ENCODE measurements at places on chromosomes 4 and X.

- DNase-seq, result no peak
Observed at GRCh38 chrX:117543885-117544284, 572.7 kb downstream of the KLHL13 start.

GRCh38 chr4:114494246-114494803 is 104.3 kb upstream of the UGT8 start:
- no peak for DNase-seq

DNA sequence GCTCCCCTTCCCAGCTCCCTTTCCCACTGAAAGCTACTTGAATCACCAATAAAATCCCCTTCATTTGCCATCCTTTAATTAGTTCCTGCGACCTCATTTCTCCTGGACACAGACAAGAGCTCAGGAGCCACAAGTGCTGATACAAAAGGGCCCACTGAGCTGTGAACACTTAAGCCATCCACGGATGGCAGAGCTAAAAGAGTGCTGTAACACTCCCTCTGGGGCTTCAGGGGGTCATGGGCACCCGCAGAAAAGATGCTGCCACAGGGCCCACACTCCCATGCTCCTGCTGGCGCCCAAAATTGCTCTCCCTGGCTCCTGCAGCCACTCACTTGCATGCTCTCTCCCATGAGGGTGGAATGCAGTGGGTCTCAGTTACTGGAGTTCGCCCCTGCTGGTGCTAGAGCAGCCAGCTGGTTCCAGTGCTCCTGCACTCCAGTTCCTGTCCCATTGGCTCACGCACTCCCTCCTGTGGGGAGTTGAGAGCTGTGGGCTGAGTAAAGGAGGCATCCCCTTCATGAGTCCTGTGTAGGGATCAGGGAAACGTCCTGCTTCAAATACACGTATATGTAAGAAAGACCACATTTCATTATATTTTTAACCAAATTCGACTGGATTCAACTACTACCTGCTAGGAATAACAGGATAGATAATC is 1291.0 kb downstream of the ARAP2 start:
- no peak for DNase-seq

DNA sequence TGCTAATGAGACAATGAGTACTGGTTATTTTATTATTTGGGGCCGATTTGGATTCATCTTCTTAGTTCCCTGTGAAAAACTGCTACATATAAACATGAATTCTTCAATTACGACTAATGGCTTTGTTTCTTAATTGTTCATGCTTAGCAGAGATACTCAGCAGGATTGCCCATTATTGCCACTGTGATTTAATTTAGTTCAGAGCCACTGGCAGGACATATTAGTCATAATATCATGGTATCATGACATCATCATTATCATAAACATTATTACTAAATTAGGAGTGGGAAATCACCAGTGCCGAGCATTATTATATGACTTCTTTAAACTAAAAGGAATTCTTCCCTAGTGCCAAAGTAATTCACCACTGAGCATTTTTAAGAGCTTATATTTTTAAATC is 201.4 kb downstream of the SPOCK3 start:
- DNase-seq, result no peak

DNA sequence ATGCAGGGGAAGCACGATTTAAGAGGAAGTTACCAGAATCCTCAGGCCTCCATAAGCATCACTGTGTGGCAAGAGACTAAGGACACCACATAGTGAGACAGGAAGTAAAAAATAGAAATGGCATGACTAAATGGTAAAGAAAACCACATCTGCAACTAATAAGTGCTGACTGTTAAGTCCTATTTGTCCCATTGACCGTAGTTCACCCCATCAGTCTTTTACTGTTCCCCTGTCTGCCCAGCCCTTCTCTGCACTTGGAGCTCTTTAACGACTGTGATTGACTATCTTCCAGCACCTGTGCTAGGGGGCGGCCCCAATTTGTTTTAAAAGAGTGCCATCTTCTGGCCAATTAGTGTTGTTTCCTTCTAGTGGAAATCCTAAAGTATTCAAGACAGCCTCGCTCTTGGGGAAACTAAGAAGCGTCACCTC is 94.2 kb downstream of the MAOA start:
- peak; percentile 6 for DNase-seq

DNA sequence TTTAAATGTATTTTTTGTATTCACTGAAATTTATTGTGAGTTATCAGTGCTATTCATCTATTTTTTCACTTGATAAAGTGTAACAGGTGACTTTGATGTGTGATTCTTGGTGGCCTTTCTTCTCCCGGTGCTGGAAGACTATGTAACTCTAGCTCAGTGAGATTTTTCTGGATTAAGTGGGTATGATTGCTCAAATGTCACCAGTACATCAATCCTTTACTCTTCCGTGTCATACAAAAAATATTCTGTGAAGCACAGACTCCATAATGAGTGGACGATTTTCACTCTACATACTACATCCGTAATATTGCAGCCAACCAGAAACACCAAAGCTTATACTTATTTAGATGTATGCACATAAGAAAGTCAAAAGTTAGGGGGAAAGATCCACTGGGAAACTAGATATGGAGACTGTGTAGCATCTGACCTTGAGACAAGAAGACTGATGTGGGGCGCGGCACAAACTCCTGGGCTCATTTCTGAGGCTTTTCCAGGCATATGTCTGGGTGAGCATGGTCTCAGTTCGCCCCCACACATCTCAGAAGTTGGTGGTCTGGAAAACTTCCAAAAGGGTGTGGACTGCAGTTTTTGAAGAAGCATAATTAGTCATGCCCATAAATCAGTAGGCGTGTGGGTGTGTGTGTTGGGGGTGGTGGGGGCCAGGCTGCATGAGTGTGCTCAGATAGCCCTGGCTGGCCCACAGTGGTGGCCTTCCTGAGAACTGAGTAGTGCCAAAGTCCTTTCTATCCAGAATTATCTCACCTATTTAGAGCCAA is 53.9 kb upstream of the TENM3 start:
- no peak for DNase-seq
